ENCODE measurements at places on chromosomes 4 and X.

DNA sequence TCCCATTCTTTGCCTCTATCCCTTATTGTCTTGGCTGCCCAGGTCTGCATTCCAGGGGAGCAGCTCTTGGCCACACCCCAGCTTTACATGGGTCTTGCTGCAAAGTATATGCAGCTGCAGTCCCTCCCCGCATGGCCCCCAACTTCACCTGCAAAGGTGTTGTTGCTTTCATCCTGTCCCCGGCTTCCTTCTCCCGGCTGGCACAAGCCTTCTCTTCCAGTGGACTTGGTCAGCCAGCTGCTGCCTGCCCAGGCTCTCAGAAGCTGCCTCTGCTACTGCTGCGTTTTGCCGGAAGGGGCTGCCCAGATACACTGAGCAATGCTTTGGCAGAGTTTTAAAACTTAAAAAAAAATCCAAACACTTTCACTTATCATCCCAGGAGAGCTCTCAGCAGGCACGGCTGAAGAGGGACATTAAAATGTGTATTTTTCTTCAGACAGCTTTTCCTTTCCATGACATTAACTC, 121.2 kb upstream of the PDLIM3 start:
- DNase-seq: no peak

DNA sequence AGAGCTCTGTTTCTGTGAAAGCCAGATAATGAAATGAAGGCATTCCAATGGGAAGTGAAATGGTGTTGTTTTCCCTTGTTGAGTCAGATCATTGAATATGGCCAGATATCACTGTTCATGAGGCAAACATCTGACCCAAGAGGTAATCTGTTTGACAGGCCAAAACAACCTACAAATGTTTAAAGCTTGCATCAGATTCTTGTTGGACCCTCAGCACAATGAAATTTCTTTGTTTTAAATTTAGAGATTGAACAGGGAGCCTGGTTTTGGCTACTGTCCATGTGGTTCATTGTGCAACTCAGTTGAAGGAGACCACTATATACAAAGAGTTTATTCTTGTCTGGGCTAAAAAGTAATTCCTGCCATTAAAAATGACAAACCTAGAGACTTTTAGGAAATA, 159.1 kb downstream of the AFF2 start:
- DNase-seq: no peak

- no peak for DNase-seq
Measured at GRCh38 chrX:130082244-130083106, 27.8 kb downstream of the ELF4 start.

- no peak for DNase-seq
Measured at GRCh38 chr4:2803624-2804448, 11.0 kb downstream of the SH3BP2 start.

DNA sequence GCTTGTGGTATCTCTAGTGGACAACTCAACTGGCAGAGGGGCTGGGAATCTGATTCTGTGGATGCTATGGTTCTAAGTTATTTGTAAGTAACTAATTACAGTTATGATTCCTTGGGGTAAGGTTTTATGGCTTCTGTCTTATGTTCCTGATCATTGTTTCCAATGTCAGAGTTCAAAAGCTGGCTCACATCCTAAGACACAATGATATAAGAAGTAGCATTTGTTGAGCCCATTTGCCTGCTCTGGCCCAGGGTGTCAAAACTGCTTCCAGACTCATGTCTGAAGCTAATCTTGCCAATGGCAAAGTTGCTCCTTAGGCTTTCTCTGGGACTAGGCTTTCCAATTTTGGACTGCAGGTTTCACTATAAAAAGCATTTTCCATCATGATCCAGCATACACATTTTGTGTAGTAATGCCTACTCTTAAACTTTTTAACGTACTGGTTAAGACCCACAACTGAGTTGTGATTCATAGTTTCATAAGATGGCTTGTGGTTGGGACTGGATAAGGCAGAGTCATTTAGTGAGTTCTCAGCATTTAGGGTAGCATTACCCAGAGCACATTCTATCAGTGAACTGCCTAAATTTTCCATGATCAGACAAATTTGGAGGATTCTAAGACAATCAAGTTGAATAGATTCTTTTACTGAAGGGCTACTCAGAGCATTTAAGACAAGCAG, 50.0 kb downstream of the CCNI start:
- DNase-seq: no peak

DNA sequence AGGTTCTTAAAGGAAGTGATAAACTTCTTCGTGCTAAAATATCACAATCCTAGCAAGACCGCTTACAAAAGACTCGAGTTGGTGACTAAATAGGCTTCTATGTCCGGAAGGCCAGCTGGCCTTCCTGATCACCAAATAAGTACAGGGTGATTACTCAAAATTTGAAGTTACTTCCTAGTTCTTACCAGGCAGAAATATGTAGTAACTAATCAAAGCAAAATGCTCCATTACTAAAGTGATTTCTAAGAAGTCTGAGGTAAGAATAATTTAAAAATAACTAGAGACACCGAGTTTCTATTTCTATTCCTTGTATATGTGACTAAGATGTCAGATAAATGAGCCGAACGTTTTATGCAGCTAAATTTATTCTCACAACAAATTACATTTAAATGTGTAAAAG, 62.2 kb downstream of the NSUN7 start:
- no peak for DNase-seq

GRCh38 chrX:25108481-25108880, 92.7 kb upstream of the ARX start:
- no peak for DNase-seq

- no peak for DNase-seq
Measured at GRCh38 chr4:80948995-80949394, 81.5 kb upstream of the BMP3 start.

DNA sequence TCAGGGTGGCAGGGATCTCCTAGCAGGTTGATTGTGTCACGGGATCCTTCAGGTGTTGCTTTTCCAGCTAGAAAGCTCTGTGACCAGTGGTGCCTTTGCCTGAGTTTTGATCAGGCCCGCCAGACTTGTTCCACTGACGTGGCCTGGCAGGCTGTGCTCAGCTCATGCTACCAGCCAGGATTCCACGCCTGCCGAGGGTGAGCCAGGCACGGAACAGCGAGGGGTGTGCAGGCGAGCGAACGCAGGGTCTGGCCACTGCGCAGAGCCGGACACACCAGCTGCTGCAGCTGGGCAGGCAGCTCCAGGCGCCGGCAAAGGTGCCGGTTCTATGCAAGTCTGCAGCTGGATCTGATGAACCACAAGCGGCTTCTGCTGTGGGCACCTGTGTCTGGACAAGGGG, 17.1 kb upstream of the SAT1 start:
- no peak for DNase-seq

- DNase-seq: peak; percentile 3
Measured at GRCh38 chr4:153649572-153649991, 34.5 kb upstream of the TLR2 start.

GRCh38 chr4:173685831-173686210, 155.8 kb upstream of the HAND2 start:
- no peak for DNase-seq

GRCh38 chr4:137124278-137124932, 407.9 kb downstream of the PCDH18 start:
- peak; percentile 54 for DNase-seq

DNA sequence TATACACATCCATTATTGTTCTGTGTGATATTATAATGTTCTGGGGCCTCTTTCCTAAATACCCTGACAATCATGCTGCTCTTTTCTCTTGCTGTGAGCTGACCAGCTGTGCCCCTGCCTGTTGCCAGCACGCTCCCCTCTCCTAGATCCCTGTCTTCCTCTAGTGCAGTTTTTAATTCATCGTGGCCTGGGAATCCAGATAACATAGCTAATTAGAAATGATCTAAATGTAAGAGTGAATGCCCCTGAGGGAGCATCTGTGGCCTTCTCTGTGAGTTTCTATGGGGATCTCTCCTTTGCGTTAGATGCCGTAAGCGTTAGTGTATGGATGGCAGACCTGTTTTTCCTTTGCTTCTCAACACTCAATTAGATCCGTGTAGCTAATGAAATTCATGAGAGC, 434.3 kb downstream of the SPRY1 start:
- no peak for DNase-seq

- no peak for DNase-seq
Measured at GRCh38 chr4:81207828-81208227, 7.2 kb downstream of the PRKG2 start.

GRCh38 chr4:86032476-86033022, 327.3 kb downstream of the MAPK10 start:
- DNase-seq: no peak

DNA sequence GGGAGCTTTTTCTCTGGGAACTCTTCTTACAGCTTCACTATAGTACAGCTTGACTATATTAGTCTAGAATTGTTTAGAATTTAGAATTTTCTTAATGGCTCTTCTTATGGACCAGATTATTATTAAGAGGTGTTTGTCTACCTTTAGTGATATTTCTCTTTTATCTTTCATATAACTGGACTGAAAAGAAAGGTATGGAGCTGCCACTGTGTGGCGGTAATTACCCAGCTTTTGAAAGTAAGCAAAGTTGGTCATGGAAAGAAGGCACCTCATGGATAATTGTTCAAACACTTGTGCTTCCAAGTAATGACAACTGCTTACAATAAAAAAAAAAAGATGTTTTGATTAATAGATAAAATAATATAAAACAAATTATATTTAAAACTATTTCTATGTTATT, 1112.5 kb downstream of the TECRL start:
- DNase-seq: peak; percentile 9

DNA sequence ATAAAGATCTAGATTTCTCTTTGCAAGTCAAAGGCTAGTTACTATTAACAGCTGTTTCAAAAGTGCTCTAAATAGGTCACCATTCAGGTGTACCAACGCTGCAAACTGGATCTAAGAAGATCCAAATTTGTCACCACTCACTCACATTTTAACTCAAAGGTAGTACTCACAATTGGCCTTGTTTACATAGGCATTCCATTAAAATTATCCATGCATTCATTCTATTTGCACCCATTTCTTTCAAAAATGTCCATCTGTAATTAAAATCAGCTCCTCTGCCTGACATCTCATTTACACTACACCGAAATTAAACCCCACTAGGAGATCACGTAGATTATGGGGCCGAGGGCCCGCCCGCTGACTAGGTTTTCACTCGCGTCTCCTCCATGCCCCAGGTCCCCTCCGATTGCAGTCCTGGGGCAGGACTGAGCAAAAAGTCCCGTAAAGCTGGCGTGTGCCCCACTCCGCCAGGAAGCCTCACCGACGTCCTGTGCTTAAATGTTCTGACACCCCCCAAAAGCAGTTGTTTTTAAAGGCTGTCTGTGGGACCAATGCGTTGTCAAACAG, 1.3 kb upstream of the ING2 start:
- no peak for DNase-seq

DNA sequence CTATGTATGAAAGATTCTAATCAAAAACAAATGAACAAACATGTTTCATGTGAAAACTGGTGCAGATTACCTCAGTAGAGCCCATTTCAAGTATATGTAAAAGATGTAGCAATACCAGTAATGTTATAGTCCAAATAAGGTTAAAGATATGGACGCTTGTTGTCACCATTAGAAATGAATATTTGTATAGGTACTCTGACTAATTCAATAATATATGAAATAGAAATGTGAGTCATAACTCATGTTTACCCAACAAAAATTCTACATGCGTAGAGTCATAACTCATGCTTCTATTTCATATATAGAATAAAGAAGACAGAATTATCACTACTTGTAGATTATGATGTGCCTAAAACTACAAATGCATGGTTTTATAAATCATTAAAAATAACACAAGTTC, 739.1 kb upstream of the DIAPH2 start:
- DNase-seq: no peak

- no peak for DNase-seq
Measured at GRCh38 chrX:78555401-78555980, 103.6 kb downstream of the RTL3 start.

DNA sequence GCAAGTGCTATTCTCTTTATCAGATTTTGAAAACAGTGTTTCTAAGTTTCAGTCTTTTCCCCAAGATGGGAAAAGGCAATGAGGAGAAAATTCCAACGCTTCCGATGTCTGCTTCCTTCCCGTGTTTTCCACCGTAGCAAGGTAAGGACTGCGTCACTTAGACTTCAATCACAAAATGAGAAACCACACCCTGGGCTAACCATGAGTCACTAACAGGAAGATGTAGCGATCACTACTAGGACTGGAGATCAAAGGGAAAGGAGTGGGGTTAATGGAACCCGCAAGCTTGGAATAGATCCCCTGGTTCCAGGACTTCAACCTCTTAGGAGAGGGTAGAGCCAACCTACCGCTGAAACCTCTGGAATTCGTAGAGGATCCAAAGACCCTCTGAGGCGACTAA, 250.7 kb upstream of the ZFP42 start:
- DNase-seq: no peak

DNA sequence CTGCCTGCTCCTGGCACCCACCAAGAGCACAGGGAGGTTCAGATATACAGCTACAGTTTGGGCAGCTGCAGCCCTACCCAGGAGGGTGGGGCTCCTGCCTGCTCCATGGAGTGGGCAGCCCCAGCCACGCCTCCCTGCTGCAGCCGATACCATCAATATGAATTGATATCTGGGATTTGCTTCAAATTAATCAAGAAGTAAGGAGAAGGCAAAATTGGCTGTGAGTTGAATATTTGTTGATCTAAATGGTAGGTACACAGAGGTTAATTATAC, 31.2 kb upstream of the ZNF280C start:
- DNase-seq: no peak
